Activated CD4-positive, alpha-beta T cell treated with anti-CD3 and anti-CD28 coated beads, Interleukin-2, amount 10 ng/mL, durations not matched to agents 7 days and 5 days (primary cell): ENCODE measurements at places on chromosomes 4 and X.

- DNase-seq, result no peak
Measured at GRCh38 chr4:4791299-4792111, 68.0 kb upstream of the MSX1 start.

DNA sequence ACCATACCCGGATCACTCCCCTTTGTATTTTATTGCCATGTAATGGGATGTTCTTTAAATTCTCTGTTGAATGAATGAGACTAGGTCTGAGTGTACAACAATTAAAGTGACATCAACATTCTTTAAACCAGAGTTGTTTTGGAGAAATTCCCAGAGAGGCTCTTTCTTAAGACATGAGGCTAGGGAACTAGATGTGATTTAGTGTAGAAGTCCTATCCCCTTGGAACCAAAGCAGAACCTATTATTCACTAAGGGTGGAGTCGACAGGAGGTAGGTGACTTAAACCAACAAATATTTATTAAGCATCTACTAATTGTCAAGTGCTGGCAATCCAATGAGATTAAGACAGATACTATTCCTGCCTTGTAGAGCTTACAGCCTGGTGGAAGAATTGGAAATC, 1.7 kb downstream of the EIF1AX start:
- DNase-seq, result no peak

DNA sequence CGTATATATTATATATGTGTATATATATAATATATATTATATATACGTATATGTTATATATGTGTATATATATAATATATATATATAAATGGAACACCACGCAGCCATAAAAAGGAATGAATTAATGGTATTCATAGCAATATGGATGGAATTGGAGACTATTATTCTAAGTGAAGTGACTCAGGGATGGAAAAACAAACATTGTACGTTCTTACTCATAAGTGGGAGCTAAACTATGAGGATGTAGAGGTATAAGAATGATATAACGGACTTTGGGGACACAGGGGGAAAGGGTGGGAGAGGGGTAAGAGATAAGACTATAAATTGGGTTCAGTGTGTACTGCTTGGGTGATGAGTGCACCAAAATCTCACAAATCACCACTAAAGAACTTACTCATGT, 1388.9 kb downstream of the C4orf33 start:
- DNase-seq, result no peak

DNA sequence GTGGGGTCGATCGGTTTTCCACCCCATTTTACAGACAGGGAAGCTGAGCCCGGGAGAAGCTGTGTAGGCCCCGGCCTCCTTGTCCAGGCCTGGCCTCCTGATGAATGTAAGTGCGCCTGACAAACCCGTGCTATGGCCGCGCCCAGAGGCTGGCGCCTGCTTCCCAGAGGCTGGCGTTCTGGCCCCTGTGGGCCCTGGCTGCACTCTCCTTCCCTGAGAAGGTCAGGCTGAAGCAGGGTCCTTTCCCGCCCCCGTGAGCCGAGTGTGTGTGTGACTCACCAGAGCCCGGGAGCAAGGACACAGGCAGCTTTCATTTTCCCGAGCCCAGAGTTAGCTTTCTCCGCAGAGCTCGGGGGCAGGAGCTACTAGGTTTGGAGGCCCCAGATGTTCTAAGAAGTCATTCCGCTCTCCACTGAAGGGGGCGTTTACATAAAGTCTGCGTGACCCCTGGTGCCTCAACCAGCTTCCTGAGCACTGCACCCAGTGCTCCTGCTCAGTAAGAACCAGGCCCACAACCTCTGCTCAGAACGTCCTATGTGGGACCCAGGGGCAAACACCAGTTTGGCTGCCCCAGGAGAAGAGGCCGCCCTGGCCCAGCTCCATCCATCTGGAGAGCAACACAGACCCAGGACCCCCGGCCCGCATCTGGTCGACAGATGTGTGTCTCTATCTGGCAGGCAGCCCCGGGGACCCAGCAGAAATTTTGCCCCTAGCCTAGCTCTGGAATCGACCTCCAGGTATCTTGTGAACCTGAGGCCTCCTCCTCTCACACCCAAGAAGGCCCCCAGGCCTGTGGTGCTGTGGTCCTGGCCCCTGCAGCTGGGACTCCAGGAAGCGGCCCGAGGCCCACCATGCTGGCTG, 13.6 kb downstream of the UVSSA start:
- no peak for DNase-seq
